B cell (primary cell): ENCODE measurements at places on chromosomes 7 and 10.

GRCh38 chr10:28717656-28718201 is 40.4 kb downstream of the BAMBI start:
- no peak for DNase-seq

DNA sequence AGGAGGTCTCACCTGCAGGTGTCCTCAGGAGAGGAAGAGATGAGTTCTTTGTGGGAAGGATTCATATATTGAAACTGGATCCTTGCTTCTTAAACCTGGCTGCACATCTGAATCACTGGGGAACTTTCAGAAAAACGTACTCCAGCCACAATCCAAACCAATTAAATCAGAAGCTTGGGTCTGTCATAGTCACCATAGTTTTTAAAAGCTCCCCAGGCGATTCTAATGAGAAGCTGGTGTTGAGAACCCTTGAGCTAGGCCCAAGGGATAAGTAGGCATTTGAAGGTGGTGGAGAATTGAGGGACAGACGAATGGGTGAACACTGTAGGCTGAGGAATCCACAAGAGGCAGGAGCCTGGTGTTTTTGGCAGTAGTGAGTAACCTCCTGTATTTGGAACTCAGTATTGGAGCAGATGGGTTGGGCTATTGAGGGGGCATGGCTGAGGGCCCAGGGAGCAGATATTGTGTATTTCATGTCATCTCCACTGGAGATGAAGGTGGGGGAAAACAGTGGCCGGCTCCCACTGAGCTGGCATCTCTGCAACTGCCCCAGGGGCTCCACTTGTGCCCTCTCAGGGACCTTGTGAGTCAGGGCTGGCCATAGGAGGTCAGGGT is 14.5 kb downstream of the ADCYAP1R1 start:
- no peak for DNase-seq

DNA sequence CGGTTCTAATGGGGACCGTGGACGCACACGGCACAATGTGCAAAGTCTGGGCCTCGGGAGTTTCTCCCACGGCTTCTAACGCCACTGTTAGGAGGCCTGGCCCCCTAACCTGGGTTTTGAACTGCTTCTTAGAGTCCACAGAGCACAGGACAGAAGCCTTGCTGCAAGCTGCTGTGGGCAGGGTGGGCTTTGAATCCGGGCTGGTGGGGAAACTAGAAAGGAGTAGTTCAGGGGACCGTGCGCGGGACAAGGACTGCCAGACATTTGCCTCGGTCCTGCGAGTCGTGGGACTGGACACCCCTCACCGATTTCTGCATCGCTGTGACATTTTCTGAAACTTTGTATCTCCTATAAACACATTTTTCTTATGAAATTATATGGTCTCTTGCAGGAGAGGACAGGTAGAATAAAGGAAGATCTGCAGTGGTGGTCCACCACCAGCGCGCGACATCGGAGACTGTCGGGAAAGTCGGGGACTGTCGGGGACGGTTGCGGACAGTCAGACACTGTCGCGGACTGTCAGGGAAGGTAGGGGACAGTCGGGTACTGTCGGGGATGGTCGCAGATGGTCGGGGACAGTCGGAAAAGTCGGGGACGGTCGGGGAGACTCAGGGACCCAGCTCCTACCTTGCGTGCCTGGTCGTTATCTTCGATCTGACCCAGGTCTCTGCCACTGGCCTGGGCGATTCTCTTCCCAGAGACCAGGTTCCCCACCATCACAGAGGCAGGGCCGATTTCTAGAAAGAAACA is 222.1 kb downstream of the ZMYND11 start:
- no peak for DNase-seq

- DNase-seq: no peak
Measured at GRCh38 chr7:154915600-154915999, 87.3 kb downstream of the PAXIP1 start.

- no peak for DNase-seq
Measured at GRCh38 chr10:131693766-131694165, 207.0 kb upstream of the PPP2R2D start.

DNA sequence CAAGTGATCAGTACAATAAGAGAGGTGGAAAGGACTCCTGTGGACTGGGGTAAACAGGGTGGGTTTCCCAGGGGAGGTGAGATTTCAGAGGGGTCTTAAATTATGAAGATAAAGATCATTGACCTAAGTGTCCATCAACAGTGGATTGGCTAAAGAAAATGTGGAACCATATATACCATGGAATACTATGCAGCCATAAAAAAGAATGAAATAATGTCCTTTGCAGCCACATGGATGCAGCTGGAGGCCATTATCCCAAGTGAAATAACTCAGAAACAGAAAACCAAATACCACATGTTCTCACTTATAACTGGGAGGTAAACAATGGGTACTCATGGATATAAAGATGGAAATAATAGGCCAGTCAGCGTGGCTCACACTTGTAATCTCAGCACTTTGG is 28.9 kb upstream of the CUX1 start:
- no peak for DNase-seq

- DNase-seq: no peak
Measured at GRCh38 chr10:76946270-76946669, 691.3 kb downstream of the KCNMA1 start.

DNA sequence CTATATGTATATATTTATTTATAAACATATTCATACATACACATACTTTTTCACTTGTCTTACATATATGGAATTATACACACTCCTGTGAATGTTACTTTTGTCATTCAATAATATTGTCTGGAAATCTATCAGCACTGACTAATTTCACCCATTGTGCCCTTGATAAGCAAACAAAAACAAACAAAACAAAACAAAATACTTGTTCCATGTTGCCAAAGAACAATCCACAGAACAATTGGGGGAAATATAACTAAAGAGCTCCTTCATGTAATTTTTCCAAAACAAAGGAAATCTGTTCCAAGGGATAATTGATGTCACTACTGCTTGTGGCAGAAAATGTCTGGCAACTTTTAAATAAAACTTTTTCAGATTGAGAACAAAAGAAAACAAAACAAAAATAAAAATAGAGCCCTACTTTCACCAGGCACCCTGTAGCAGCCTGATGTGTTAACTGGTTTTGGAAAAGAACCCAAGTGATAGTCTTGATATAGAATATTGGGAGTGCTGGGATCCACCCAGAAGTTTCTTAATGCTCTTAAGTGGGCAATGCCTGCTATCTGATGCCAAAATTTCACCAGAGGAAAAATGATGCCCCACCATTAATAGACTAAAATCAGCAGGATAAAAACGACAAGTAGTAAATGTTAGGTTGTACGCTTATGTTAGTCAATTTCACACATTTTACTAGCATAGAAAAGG is 34.0 kb upstream of the CCDC7 start:
- DNase-seq: no peak

DNA sequence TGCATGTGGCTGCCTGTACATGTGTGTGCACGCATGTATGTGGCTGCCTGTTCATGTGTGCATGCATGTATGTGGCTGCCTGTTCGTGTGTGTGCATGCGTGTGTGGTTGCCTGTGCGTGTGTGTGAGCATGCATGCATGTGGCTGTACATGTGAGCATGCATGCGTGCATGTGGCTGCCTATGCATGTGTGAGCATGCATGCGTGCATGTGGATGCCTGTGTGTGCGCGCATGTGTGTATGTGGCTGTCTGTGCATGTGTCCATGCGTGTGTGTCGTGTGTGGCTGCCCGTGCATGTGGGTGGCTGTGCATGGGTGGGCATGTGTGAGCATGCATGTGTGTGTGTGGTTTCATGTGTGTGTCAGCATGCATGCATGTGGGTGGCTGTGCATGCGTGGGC is 218.3 kb downstream of the ELFN1 start:
- no peak for DNase-seq

GRCh38 chr10:971150-971542 is 17.1 kb upstream of the GTPBP4 start:
- no peak for DNase-seq

DNA sequence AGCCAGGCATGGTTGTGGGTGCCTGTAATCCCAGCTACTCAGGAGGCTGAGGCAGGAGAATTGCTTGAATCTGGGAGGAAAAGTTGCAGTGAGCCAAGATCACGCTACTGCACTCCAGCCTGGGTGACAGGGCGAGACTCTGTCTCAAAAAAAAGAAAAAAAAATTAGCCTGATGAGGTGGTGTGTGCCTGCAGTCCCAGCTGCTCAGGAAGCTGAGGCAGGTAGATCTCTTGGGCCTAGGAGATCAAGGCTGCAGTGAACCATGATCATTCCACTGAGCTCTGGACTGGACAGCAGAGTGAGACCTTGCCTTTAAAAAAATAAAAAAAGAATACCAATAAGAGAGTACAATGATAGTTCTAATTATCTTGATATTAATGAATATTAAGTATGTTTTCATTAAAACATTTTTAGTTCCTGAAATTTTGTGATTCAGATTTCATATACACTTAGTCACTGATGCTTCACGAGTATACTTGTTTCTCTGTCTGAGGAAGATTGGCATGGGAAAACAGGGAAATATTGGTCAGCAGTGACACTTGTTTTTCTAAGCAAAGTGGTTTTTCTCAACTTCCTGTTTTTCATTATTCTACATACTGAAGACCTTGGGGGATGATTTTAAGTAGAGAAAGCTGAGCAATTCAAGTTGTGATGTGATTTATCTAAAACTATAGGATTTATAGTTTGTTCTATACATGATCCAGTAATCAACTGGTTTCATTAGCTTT is 76.8 kb downstream of the ADK start:
- DNase-seq: peak; percentile 52

DNA sequence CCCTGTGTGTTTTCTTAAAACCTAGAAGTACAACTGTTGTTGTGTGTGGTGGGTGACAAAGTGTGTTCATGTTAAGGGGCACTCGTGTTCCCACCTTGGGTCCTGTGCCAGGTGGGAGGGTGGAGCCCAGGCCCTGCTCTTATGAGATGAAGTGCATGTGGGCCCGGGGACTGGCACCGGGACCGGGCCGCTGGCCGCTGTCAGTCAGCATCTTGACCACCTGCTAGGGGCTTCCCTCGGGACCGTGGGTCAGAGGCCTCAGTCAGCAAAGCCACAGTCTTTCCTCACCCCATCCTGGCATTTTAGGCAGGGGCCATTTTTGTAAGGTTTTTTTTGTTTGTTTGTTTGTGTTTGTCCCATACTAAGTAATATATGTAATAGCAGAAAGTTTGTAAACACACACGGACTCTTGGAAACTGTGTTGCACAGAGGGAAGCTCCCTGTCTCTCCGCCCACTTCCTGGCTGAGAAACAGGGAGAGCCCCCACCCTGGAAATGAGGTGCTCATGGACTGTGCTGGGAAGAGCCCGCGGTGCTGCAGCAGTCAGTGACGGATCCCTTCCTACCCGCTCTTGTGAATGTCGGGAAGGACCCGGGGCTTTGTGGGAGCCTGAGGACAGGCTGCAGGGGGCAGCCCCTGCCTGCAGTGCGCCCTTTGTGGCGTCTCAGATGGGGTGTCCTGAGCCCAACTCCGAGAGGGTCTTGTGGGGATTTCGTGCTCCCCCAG is 13.4 kb downstream of the AGAP3 start:
- no peak for DNase-seq

DNA sequence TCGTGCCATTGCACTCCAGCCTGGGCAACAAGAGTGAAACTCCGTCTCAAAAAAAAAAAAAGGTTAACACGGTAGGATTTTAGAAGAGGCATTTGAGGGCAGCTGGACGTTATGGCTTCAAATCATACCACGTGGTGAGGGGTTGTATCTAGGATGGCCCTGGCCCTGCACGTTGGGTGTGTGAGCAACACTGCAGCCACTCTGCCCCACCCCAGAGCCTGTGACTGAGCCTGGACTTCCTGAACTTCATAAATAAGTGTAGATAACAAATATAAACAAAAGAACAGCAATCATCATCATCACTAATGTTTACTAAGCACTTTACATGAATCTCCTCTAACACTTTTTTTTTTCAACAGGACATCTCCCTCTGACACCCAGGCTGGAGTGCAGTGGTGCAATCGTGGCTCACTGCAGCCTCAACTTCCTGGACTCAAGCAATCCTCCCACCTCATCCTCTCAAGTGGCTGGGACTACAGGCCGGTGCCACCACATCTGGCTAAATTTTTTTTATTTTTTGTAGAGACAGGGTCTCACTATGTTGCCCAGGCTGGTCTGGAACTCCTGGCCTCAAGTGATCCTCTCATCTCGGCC is 169.5 kb upstream of the FRMD4A start:
- DNase-seq: no peak

DNA sequence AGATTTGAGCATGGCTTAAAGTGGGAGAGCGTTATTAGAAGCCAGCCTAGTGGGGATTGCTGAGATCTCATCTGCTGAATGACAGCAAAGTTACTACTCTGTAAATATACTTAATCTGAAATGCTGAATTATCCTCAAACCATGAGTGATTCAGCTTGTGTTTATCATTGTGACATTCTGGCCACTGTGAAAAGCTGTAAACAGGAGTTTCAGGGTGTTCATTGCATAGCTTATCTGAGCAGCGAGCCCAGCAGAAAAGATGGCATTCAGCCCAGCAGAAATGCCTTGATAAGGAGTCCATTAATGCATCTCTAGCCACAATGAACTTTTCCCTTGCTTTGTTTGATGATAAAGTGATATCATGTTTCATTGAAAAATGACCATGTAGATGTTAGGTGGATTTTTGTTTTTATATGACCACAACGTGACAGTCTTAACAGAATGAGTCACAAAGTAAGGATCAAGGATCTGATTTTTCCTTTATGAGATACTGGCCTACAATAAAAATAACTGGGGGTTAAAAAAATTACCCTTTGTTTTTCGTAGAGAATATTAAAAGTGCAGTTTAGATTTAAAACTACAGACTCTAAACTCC is 7.8 kb downstream of the TES start:
- DNase-seq: no peak

DNA sequence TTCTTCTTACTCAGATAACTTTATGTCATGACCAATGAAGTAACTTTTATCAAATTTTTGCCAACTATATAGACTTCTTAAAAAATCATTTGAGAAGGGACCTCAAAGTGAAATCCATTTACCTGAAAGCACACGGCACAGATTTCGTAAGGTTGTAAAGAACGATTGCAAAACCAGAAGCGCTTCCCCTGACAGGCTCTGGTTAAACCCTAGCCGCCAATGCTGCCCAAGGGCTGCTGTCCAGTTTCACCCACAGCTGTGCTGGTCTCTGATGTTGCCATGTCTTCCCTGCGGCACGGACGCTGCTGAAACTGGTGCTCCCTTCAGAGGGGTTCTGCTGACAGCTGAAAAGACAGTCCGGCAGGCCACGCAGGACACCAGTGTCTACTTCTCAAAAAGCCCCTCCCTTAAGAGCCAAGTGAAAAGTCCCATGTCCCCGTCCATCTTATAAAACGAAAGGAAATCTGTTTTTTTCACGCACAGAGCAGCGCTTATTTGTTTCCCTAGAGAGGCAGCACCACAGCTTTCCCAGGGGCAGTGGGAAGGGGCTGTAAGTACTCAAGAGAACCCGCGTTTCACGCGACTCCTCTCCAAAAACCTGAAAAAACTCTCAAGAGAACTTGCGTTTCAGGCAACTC is 32.5 kb downstream of the GNA12 start:
- no peak for DNase-seq

- no peak for DNase-seq
Measured at GRCh38 chr10:34491678-34492077, 323.4 kb downstream of the PARD3 start.

- DNase-seq: no peak
Measured at GRCh38 chr7:29471444-29472138, 92.0 kb upstream of the PRR15 start.

GRCh38 chr10:37707829-37708578 is 149.4 kb downstream of the ZNF248 start:
- DNase-seq: no peak

GRCh38 chr7:86991093-86991769 is 68.2 kb downstream of the ELAPOR2 start:
- DNase-seq: no peak

GRCh38 chr7:116502201-116503096 is 2.9 kb downstream of the CAV2 start:
- no peak for DNase-seq
